ENCODE measurements at places on chromosomes 5 and 9.
A peak's percentile ranks its signal among the peaks of the same experiment; 100 is the strongest.

GRCh38 chr5:73272351-73272750 is 99.4 kb downstream of the TMEM174 start:
- DNase-seq = peak; percentile 39

DNA sequence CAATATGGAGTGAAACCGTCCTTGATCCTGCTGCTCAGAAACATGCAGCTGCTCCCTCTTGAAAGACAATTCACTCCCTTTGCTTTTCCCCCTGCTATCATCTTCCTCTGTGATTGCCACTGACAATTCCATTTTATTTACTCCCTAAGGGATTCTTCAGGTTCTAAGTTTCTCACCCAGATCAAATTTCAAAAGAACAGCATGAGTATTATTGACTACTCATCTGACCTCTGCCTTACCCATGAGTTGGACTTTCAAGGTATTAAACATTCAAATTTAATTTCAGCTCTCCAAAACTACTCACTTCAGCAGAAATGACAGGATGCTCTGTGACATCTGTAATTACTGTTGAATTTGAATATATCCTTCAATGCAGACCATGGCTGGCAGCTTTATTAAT is 236.5 kb upstream of the HAPLN1 start:
- DNase-seq = peak; percentile 56

DNA sequence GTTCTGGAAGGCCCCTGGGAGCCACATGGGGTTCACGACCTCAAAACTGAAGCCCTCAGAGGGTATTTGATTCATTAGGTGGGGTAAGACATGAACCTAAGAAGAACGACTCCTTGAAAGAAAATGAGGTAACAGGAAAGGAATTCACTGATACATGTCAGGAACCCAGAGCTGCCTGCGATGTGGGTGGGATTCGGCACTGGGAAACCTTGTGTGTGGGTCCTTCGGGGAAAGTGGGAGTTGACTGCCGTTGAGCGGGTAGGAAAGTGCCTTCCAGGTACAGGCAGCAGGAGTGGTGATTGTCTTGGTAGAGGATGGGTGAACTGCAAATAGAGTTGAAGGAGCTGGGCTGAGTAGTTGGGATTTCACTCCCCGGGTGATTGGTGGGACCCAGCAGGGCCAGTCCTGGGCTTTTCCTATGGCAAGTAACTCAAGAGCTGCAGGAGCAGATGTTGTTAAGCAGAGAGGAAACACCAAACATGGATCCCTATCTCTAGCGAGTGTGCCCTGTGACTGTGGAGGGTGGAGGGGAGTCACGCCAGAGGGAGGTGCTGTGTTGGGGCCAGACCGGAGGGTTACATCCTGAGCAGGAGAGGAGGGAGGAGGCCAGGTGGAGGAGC is 30.8 kb downstream of the ANKRD33B start:
- DNase-seq = peak; percentile 22

DNA sequence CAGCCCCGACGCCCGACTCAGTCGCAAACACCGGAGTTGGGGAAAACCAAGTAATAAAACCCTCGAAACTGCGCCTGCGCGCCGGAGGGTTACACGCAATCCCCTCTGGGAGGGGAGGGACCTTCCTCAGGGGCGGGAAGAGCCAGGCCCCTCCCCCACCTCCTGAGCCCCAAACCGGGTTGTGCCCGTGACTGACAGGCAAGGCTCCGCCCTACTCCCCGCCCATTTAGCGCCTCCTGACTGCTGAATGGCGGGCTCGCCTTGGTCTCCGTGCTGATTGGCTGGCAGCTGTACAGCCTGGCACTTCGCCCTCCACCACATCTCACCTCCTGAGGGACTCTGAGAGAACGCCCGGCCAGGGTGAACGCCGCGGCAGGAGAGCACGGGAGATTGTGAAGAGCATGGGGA is at the start of gene PRDM9:
Gene PRDM9, plus strand, starts transcription at position 332 of the 408 bp plus-strand sequence. CDS start 1,425 bp downstream, outside the sequence.
- DNase-seq = no peak

DNA sequence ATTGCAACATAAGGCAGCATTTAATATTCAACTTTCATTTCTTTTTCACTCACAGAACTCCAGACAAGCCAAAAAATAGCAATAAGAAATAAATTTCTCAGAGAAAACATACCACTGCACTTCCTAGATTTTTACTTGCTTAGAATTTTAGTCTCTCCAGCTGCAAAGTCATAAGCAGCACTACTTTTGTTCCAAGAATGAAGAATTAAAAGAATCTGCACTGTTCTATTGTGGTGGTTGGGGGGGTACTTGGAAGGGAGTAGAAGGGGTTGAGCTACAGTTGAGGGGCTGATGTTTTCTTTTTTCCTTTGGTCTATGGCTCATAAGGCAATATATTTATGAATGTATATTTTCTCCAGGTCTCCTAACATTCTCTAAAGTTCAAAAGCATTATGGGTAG is 144.5 kb downstream of the KIAA0825 start:
- DNase-seq = no peak

DNA sequence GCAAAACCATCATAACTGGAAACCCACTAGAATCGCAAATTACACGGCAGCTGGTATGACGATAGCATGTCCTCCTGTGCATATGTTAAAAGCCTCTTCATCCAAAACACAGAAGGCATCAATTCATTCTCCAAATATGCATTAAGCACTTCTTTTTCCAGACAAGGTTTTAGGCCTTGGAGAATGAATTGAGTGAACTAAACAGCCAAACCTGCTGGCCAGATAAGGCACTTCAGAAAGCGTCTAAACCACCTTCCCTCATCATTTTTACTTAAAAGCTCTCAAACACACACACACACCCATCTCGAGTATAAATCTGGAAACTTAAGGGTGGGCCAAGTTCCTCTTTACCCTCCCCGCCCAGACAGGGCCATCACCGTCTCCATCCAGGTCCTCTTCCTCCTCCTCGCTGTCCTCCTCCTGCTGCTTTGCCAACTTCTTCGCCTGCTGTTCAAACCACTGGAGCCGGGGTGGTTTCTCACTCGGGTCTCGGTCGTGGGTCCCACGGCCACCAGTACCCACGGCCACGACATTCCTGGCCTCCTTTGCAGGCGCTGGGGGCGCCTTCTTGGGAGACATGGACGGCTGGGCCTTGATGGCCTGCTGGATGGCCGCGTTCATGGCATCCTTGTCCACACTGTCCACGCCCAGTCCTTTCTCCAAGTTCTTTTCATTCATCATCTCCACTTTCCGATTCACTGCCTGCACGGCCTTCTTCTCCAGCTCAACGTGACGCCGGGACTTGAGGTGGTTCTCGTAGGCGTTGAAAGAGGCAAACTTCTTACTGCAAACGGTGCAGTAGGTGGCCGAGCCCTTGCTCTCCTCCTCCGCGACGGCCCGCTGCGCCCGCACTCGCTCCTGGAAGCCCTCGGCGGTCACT is 696 bp downstream of the ZNF622 start:
- peak; percentile 11 for DNase-seq

- no peak for DNase-seq
These were observed 97.4 kb downstream of the BNC2 start for GRCh38 chr9:16773116-16773515.

- no peak for DNase-seq
These were observed 2.5 kb upstream of the MSMP start for GRCh38 chr9:35756275-35757225.

DNA sequence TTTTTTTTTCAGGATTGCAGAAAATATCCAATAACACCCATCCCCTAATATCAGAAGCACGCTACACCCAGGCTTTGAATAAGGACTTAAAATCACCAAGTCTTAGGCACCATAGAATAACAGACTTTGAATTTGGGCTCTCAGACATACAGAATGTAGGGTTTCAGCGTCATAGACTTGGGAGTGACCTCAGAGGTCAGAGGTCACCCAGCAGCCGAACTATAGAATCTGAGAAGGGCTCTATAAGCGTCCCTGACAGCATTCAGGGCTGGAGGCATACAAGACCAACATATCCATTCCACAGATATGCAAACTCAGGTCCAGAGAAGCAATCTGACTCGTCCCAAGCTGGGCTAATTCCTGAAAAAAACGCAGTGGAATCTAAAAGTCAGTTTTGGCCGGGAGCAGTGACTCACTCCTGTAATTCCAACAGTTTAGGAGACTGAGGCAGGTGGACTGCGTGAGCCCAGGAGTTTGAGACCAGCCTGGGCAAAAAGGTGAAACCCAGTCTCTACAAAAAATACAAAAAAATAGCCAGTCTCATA is 34.7 kb downstream of the SLC6A7 start:
- DNase-seq = no peak

- no peak for DNase-seq
These were observed 61.9 kb downstream of the DENND1A start for GRCh38 chr9:123868002-123868401.

DNA sequence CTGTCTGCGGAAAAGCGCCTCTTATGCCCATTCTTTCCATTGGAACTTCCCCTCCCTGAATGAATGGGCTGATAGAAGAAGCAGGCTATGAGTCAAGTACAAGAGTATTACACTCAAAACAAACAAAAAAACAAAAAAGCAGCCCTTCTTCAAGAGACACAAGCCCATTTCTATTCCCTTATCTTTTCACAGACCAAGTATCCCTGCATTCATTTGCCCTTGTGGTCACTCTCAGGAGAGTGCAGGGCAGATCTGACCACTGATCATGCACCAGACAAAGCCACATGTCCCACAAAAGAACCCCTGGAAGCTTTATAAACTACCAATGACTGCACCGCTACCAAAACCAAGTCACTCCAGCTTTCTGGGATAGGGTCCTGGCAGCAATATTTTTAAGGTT is 262.5 kb upstream of the TAS2R1 start:
- no peak for DNase-seq

DNA sequence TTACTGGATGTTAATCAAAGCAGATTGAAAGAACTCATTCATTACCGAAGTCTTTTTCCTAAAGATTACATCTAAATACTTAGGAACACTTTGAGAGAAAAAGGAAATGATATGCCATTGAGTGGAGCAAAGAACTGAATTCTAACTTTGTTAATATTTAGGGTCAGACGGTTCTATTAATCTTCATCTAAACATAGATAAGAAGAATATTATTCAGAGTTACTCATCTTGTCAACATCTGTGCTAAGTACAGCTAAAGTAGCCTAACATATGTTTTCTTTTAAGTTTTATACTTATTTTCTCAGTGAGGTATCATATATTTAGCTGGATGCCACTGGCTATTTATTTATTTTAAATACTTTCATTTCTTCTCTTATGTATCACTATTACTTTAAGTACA is 1763.7 kb downstream of the EFNA5 start:
- DNase-seq = no peak

Data from HCEC 1CT (cell line).